ENCODE measurements at places on chromosomes 16 and 17.

DNA sequence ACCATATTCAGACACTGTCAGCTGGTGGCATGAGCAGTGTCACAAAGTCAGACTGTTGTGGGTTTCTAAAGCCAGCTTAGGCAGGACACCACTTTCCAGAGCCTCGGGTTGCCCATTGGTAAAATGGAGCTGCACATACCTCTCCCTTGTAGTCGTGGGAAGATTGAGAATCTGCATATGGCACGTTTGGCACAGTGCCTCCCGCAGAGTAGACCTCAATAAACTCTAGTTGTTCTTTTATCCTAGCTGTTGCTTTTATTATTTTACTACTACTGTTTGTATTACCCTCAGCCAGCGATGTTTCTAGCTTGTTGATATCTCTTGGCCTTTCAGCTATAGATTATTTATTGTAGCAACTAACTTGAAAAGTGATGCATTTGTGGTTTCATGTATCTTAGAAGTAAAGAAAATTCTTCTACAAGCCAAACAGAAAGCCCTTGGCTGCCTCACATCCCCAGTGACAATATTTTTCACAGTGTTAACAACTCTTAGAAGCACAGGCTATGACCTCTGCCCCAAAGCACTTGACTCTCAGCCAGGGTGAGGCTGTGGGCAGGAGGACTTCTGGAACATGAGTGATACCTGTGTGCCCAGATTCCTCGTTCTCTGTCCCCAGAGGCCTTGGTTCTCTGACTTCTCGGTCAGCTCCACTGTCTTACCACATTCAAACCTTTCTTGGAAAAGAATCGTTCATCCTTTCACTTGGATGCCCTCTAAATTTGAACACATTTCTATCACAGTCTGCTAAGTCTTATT is 351.6 kb downstream of the SNX29 start:
- no peak for DNase-seq

DNA sequence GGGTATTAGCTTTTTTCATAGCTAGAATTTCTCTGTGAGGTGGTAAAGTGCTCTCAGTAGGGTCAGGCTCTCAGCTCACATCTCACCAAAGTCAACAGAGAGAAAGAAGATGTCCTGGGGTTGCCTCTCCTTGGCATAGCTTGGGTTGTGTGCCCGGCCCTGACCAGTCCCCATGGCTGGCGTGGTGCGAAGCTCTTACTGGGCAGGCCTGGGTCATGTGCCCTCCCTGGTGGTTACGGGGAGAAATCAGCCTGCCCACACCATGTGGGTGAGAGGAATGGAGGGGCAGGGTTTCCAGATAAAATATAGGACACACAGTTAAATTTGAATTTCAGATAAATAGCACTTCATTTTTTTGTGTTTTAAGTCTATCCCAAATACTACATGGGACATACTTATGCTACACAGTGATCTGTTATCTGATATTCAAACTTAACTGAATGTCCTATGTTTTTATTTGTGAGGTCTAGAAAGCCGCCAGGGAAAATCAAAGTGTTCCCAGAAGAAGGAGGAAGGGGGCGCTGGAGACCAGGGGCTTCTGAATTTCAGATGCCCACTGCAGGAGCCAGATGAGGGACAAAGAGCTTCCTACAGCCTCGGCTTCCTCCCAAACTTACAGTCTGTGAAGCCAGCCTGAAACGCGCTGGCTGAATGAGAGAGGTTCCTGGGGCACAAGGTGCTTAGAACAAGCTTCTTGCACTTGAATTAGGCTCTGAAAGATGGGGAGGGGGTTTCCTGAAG is 45.4 kb downstream of the NKD1 start:
- DNase-seq, result no peak

GRCh38 chr16:79212114-79212791 is 388.3 kb downstream of the MAF start:
- DNase-seq, result no peak

GRCh38 chr17:17182598-17183136 is 23.5 kb downstream of the PLD6 start:
- DNase-seq, result no peak

DNA sequence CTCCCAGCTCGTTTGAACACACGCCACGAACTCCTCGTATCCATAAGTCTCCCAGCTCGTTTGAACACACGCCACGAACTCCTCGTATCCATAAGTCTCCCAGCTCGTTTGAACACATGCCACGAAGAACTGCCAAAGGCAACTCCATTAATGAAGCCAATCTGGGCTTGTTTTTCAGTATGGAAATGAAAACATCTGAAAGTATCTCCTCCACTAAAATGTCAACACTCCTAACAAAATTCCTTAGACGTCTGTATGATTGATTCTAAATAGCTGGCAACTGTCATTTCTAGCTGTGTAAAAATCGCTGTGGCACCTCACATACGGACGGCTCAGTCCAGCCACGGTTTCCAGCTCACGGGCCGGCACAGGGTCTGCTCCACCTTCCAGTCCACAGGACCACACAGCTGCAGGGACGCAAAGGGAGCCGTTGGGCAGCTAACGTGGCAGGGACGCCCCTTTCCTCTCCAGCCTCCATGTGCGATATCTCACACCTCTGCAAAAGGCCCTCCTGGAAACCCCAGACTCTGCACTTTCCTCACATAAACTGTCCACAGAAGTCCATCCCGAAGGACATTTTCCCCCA is 67.1 kb upstream of the METRNL start:
- no peak for DNase-seq

- no peak for DNase-seq
These were observed 50.8 kb upstream of the ENDOV start for GRCh38 chr17:80364091-80364691.

GRCh38 chr16:64309398-64310110 is 812.3 kb downstream of the CDH11 start:
- DNase-seq, result no peak

GRCh38 chr17:37060928-37061327 is 112.2 kb downstream of the AATF start:
- no peak for DNase-seq

GRCh38 chr17:77254951-77255825 is 114.4 kb downstream of the SEC14L1 start:
- DNase-seq, result no peak

DNA sequence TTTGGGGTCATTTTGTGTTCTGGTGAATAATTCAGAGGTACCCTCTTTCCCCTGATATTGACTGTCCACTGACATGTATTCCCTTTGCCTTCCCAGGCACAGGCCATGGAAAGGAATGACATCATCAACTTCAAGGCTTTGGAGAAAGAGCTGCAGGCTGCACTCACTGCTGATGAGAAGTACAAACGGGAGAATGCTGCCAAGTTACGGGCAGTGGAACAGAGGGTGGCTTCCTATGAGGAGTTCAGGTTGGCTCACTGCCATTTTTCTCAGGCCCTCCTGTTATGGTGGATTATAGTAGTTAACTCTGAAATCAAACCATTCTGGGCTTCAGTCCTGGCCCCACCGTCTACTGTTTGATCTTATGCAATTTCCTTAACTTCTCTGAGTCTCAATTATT is 1.6 kb upstream of the EFTUD2 start:
- DNase-seq, result no peak

- no peak for DNase-seq
These were observed 118.9 kb downstream of the AATF start for GRCh38 chr17:37067555-37068111.

DNA sequence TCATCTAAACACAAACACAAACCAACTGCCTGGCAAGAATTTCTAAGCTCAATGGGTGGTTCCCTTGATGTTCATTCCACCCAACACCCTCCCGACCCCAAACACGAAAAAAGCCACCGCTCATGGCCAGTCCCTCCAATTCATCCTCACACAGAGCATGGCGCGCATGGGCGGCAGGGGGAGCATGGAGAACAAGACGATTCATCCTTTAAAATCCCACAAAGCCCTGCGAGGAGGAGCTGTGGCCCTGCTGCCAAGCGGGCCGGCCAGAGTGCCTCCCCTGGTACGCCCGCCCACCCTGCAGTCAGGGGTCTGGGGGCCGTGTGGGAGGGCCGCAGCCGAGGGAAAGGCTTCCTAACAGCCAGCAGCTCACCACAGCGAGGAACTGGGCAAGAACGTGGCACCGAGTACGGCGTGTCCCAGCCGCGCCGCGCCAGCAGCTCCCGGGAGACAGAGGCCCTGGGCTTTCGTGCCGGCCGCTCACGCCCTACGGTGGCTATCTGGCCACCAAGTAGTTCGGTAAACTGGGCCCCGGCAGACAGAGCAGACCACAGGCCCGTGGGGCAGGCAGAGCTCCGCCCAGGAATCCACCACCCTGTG is 60.9 kb downstream of the KLHDC4 start:
- DNase-seq, result no peak

- DNase-seq, result no peak
These were observed 57.2 kb downstream of the C16orf82 start for GRCh38 chr16:27123795-27124409.

GRCh38 chr16:19136549-19137196 is 22.9 kb downstream of the ITPRIPL2 start:
- no peak for DNase-seq

GRCh38 chr16:53566552-53567245 is 63.7 kb upstream of the AKTIP start:
- no peak for DNase-seq

DNA sequence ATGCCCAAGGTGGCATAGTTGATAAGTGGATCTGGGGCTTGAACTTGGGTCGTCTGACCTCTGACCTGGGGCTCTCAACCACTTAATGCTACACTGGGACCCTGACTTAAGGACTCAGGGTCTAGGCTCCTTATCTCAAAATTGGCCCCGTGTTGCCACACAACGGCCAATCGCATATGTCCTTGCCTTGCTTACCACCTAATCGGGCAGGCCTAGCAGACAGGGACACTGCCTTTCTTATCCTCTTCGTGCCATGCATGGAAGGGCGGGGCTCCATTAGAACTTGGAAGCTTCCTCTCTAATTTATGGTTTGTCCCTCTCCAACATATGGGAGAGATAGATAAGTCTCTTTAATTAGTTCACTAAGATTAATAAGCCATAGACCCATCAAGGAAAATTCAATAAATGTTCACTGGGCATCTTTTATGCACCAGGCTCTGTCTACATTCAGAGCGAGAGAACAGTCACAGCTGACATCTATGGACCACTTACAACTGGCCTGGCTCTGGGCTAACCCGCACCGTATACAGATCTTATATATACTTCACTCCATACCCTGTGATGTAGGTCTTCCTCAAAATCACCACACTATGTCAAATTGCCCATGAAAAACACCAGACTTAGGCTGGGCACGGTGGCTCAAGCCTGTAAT is 35.1 kb downstream of the CDH1 start:
- DNase-seq, result no peak

DNA sequence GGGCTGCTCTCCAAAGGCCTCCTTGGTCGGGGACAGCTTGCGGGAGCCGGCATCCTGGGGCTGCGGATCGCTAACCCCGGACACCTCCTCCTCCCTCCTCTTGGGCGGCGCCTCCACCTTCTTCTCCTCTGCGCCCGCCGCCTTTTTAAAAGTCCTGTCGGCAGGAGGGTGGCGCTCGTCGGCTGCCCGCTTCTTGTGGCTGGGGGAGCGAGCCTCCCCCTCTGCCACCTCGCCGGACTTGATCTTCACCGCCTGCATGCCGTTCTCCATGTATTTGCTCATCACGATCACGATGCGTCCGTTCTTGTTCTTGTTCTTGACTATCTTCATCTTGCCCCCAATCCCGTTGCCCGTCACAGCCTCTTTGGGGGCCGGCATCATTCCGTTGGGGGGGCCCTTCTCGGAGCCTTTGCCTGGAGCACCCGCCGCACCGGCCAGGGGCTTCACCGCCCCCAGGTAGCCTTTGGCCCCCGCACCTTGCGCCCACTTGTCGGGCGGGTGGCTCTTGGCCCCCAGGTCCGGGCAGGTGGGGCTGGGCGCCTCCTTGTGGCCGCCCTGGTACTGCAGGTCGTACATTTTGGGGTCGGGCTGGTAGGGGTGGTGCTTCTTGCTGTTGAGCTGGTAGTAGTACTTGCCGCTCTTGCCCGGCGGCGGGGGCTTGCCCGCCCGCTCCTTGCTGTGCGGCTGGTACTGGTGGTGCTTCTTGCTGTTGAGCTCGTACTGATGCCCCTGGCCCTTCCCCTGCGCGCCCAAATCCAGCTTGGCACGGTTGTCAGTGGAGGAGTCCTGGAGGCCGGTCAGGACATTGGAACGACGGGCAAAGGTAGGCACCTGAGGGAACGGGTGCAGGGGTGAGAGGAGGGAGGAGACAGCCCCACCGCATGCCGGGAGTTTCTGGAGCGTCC is 4.4 kb downstream of the CBX4 start:
- no peak for DNase-seq

DNA sequence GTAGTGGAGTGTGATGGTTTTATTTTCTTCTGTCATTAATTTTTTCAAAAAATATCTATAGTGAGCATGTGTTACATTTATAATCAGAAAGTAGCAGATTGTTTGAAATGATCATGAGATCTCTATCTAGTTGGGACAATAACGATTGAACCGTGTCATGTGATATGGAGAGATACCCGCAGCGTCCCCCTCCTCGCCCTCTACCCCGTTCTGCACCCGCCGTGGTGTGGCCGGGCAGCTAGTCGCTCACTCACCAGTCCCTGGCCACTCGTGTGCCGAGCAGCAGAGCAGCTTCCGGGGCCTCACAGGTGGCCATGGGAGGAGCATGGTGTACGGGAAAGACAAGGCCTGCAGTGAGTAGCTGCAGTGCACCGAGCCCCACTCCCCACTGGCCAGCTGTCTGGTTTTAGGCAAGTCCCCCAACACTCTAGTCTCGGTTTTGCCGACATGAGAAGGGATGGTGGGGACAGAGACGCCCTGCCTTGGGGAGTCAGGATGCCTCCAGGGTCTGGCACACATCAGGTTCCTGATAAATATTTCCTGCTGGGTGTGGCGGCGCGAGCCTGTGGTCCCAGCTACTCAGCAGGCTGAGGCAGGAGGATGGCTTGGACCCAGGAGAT is 15.3 kb downstream of the MLYCD start:
- DNase-seq, result no peak

GRCh38 chr17:2637422-2637821 is 44.0 kb downstream of the PAFAH1B1 start:
- no peak for DNase-seq

DNA sequence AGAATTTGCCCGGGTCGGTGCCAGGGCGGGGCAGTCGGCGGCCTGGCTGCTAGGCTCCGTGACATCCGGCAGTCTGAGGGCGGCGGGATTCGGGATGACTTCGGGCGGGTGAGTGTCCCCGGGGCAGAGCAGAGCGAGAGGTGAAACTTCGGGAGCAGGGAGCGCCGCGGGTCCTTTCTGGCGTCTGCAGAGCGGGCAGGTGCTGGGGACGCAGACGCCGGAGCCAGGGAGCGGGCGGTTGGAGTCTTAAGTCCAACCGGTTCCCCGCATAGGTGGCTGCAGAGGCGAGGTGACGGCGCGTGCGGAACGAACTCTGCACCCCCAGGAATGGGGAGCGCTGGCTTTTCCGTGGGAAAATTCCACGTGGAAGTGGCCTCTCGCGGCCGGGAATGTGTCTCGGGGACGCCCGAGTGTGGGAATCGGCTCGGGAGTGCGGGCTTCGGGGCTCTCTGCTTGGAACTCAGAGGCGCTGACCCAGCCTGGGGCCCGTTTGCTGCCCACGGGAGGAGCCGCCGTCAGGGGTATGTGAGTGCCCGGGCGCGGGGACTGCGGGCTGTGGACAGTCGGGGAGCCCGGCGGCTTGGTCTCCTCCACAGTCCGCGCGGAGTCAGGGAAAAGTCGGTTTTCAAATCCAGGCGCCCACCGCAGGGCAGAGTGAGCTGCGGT is at the start of gene B4GALNT2:
B4GALNT2 (plus strand) TSS at position 71 of the 666 bp plus-strand sequence; CDS start at position 95, 24 bp downstream.
- no peak for DNase-seq

All from right renal cortex interstitium (tissue), 3 donors.